ENCODE measurements at places on chromosomes 13 and 19.

DNA sequence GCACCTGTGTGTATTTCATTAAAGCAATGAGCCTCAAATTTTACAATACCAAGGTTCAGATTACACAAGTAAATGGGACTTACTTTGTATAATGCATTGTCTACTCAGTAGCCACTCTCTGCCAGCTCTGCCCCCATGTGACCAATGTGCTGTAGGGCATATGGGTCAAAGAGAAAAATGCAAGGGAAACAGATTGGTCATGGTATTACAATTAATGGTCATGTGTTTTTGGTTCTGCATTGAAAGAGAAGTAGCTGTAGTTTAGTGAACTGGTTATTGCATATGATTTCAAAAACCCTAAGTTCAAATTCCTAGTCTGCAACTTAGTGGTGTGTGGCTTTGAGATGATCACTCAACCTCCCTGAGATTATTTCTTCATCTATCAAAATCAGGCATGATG lies 545.4 kb downstream of the SUCLA2 start:
- DNase-seq = no peak

DNA sequence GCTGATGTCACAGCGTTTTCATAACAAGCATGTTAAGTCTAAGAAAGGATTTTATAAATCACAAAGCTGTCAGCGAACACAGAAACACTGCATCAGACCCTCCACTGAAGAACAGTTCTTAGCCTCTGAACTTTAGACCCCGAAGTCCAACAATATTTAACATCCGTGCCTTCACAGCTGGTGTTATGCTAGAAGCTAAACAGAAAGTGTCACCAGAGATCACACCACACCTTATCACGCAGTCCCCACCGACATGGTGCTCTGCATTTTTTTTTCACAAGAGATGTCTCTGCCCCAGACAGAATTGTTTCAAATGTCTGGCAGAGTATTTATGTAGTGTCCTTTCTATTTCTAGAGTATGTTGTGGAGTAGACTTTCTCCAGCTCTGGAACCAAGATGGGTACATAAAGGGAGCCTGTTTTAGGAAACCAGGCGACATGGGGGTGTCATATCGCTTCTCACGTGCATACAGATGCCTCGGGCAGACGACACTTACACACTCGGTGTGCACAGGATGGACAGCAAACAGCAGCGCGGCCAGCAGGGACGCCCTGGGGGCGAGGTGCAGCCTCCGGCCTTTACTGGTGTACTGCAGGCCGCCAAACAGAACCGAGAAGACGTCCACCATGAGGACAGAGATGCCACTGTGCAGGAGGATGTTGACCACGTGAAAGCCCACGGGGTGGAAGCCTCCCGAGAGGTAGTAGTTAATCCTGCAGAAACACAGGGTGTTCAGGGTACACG lies 12.0 kb downstream of the TMTC4 start:
- DNase-seq = no peak

- no peak for DNase-seq
Observed at GRCh38 chr19:48560095-48560530, 8.1 kb downstream of the SULT2B1 start.

GRCh38 chr19:49059053-49059452 lies 1.5 kb upstream of the CGB7 start:
- no peak for DNase-seq

GRCh38 chr13:29501674-29502073 lies 93.8 kb downstream of the SLC7A1 start:
- DNase-seq = no peak

DNA sequence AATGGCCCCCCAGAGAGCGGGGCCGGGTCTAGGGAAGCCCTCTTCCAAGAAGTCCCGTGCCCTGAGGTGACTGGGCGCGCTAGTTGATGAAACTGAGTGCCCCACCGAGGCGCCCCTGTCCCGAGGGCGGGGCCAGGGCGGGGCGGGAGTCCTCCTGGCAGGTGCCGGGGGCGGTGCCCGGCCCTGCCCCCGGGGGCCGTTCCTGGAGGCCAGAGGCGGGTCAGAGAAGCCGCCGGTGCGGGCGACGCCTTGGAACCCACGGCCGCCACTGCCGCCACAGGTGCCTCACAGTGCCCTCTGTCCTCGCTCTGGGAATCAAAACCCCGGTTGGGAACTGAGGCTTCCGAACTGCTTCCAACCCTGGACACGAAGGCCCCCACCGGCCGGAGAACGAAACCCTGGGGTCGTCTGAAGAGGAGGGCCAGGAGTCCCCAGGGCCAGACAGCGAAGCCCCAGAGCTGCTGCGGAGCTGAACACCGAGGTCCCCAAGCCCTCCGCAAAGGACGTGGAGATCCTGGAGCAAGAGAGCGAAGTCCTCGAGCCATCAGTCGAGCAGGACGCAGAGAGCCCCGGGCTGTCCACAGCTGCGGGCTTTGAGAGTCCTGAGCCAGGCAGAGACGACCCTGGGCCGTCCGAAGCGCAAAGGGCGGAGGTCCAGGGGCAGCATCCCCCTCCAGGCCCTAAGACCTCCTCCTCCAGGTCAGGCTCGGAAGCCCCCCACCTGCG lies at the start of gene MISP3:
TSS of gene MISP3 (plus strand) at position 252 of the 726 bp plus-strand sequence. CDS start 524 bp downstream, outside the sequence.
- DNase-seq = no peak

DNA sequence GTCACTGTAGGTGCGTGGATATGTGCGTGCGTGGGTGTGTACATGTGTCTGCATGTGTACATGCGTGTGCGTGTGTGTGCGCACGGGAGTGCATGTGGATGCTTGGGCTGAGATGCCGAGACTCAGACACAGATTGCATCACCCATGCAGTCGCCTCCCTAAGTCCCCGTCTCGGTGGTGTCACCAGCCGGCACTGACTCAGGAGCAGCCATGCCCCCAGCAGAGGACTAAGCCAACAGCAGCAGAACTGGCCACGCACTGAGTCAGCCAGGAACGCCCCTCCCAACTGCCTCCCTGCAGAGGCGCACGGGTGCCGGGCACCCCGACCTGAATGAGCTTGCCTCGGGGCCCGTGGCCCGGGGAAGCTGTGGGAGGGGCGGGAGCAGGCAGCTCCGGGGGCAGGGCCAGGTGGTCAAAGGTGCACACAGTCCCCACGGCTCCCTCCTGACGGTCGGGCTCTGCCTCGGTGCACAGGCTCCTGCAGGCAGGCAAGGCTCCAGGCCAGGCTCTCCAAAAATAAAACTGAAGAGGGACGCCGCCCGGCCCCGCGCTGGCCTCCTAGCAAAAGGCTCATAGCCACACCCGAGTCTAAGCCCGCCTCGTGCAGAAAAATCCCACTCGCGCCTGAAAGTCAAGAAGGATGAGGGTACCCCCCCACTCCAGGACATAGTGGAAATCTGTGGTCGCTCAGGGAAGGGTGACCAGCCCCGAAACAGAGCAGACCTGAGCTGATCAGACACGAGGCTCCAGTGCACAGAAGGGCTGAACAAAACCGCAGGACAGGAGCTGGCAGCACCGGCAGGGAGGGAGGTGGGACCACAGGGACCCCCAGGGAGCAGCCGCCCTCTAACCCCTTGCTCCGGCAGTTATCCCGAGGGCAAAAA lies 49.2 kb downstream of the GADD45B start:
- peak; percentile 96 for DNase-seq

GRCh38 chr13:97121894-97122293 lies 100.2 kb upstream of the MBNL2 start:
- no peak for DNase-seq

- no peak for DNase-seq
Observed at GRCh38 chr19:2978772-2979171, 1.4 kb downstream of the TLE6 start.

- peak; percentile 11 for DNase-seq
Observed at GRCh38 chr19:54096617-54097106, 3.9 kb downstream of the OSCAR start.

DNA sequence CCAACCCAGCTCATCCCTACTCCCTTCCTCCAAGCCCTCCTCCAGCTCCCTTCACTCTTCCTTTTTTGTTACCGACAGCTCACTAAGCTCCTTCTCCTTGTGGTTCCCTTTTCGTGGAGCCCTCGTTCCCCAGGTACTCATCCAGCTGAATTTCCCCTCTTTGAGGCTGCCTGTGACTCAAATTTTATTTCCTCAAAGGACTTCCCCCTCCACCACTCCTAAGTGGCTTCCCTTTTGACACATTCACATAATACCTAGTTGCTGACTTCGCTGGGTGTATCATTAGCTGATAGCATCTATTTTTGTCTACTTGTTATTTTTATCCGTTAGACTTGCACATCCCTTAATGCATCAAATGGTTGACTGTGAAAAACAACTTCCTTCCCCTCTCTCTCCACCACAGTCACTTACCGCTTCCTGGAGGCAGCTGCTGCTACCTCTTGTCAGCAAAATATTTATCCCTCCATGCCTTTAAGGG lies 14.5 kb downstream of the FFAR2 start:
- DNase-seq = no peak

DNA sequence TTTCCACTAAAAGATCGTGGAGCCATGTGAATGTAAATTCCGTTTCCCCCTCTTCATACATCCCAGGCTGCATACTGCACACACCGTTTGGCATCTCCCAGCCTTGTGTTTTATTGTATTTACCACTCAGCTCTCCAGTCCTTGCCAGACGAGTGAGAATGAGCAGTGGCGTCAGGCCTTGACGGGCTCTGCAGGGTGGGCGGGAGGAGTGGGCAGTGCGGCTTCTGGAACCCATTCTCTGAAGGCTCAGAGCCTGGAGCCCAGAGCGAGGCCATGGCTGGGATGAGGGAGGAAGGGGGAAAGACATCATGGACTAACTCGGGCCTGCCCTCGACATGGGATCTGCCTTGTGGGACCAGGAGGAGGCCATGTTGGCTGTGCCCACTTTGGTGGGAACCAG lies 25.1 kb downstream of the BICRA start:
- no peak for DNase-seq

GRCh38 chr13:111343186-111343805 lies 22.9 kb downstream of the TEX29 start:
- DNase-seq = no peak

DNA sequence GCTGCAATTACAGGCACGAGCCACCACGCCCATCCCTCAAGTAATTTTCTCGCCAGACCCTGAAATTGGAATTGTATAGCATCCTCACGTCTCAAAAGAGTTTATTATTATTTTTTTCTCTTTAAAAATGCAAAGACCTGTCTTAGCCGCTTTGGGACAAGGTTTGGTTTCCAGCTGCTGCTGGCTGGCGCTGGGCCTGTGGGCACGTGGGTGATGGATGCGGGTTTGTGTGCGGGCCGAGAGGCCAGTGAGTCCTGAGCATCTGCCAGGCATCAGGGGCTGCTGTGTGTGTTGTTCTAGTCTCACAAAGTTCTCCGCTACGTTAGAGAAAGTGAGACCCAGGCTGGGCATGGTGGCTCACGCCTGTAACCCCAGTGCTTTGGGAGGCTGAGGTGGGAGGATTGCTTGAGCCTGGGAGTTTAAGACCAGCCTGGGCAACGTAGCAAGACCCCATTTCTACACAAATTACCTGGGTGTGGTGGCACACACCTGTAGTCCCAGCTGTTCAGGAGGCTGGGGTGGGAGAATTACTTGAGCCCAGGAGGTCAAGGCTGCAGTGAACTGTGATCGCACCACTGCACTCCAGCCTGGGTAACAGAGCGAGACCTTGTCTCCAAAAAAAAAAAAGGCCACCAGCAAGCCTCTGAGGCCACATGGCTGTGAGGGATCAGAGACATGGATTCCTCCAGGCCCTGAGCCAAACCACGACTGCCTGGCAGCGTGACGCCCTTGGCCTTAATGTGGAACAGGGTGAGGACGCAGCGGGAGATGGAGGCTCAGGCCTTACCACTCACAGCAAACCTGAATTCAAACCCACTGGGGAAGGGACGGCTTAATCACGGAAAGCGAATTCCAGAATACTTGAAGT lies 4.7 kb upstream of the TMPRSS9 start:
- peak; percentile 84 for DNase-seq

GRCh38 chr13:49625392-49626079 lies 2.8 kb upstream of the ARL11 start:
- DNase-seq = peak; percentile 8

DNA sequence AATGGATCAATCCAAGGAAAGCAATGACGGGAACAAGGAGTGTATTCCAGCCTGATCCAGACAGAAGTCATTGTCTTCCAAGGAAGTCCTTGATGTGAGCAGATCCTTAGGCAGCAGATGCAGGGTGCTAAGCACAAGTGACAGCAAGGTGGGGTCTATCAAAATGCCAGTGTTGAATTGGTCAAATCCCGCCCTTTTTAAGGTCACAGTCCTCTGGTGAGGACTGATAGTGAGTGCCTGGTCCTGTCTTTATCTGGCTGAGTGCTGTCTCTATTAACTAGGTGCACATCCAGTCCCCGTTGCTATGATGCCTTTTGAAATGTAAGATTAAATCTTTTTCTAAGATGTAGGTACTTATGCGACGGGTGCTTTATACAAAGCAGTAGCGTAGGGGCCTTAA lies 1.3 kb upstream of the LAMP1 start:
- no peak for DNase-seq

GRCh38 chr19:17829855-17830566 lies 8.7 kb upstream of the INSL3 start:
- no peak for DNase-seq
